Suprapubic skin (tissue), 4 donors: ENCODE measurements at places on chromosomes 16 and 17.

GRCh38 chr16:88287219-88287618 lies 95.5 kb upstream of the ZNF469 start:
- no peak overlapping the region for H3K27ac ChIP-seq
- no peak for DNase-seq
- H3K27me3 ChIP-seq, result no peaks in the 10 kb centered on the region
- H3K4me1 ChIP-seq, result peaks cover 10% of the 10 kb centered on the region

- H3K27me3 ChIP-seq, result peaks cover 11% of the 10 kb centered on the region
- DNase-seq, result no peak
- H3K27ac ChIP-seq, result no peak overlapping the region
- H3K4me1 ChIP-seq, result peaks cover 6% of the 10 kb centered on the region
These were observed 5.6 kb downstream of the SBK1 start for GRCh38 chr16:28297784-28298510.

- no peak overlapping the region for H3K27ac ChIP-seq
- H3K4me1 ChIP-seq, result peaks cover 24% of the 10 kb centered on the region
- no peak for DNase-seq
These were observed 28.0 kb downstream of the NFATC3 start for GRCh38 chr16:68113059-68113761.

DNA sequence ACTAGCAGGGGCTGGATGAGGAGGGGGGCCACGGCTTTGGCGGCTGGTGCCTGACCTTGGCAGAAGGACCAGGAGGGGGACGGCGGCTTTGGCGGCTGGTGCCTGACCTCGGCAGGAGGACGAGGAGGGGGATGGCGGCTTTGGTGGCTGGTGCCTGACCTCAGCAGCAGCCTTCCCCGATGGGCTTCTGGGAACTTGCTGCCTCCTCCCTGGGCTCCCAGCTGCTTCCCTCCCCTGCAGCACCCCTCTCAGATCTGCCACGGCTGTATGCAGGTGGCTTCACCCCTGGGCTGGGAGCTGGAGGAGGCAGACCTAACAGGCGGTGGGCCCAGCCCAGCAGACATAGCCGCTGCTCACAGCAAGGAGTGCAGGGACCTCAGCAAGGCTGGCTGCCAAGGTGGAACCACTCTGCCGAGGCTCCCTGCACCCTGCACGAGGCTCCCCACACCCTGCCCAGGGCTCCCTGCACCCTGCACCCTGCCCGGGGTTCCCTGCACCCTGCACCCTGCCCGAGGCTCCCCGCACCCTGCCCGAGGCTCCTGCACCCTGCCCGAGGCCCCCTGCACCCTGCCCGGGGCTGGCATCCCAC lies 38.4 kb upstream of the CBFA2T3 start:
- no peak for DNase-seq
- no peak overlapping the region for H3K4me3 ChIP-seq
- H3K27ac ChIP-seq, result no peak overlapping the region
- H3K27me3 ChIP-seq, result peaks cover 58% of the 10 kb centered on the region
- no peaks in the 10 kb centered on the region for H3K36me3 ChIP-seq

GRCh38 chr17:6853764-6854442 lies 22.4 kb upstream of the TEKT1 start:
- peak overlapping the region; percentile 26 for H3K4me3 ChIP-seq
- no peaks in the 10 kb centered on the region for H3K4me1 ChIP-seq
- no peaks in the 10 kb centered on the region for H3K36me3 ChIP-seq

- H3K4me3 ChIP-seq, result no peak overlapping the region
- no peak for DNase-seq
- no peaks in the 10 kb centered on the region for H3K27me3 ChIP-seq
- H3K27ac ChIP-seq, result no peak overlapping the region
- no peaks in the 10 kb centered on the region for H3K36me3 ChIP-seq
These were observed 202.1 kb downstream of the RBFOX1 start for GRCh38 chr16:7534749-7535148.

GRCh38 chr17:40176754-40177110 lies 538 bp upstream of the RAPGEFL1 start:
- no peaks in the 10 kb centered on the region for H3K27me3 ChIP-seq
- peaks cover 20% of the 10 kb centered on the region for H3K36me3 ChIP-seq
- peak overlapping the region; percentile 67 for H3K4me3 ChIP-seq
- peak overlapping the region; percentile 88 for H3K27ac ChIP-seq

DNA sequence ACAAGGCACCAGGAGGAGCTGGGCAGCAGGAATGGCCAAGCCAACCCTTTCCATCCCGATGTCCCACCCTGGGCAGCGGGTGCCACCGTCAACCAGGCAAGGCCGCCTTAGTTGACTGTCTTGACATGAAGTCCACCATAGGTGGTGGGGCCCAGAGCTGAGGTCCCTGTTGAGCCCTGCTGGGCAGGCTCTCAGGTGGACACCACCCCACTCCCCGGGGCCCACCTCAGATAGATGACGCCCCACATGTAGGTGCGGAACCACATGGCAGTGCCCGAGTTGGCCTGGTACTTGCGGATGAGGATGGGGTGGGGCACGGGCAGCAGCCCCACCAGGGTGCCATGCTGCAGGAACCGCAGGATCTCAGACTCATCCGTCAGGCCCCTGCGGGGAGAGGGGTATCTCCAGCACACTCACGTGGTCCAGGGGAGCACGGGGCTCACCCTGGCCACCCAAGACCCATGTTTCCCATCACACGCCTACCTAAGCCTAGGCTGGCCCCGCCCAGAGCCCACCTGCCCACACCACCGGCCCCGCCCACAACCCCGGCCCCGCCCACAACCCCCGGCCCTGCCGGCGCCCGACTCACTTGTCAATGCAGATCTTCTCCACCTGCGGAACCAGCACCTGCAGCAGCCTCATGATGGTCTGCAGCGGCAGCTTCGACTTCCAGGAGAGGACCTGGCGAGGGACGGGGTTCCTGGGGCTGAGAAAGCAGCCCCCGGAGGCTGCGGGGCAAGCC lies 16.2 kb downstream of the OTOP3 start:
- no peaks in the 10 kb centered on the region for H3K36me3 ChIP-seq
- H3K27ac ChIP-seq, result no peak overlapping the region
- H3K4me3 ChIP-seq, result no peak overlapping the region
- H3K4me1 ChIP-seq, result no peaks in the 10 kb centered on the region

- peaks cover 83% of the 10 kb centered on the region for H3K4me1 ChIP-seq
- peak overlapping the region; percentile 56 for H3K27ac ChIP-seq
- no peak for DNase-seq
- H3K4me3 ChIP-seq, result peak overlapping the region; percentile 65
- peaks cover 31% of the 10 kb centered on the region for H3K27me3 ChIP-seq
These were observed 716 bp upstream of the HIC1 start for GRCh38 chr17:2054262-2054511.

GRCh38 chr16:14036889-14037288 lies 34.2 kb upstream of the MRTFB start:
- no peaks in the 10 kb centered on the region for H3K36me3 ChIP-seq
- H3K27me3 ChIP-seq, result no peaks in the 10 kb centered on the region
- H3K27ac ChIP-seq, result no peak overlapping the region
- no peaks in the 10 kb centered on the region for H3K4me1 ChIP-seq
- DNase-seq, result no peak

- H3K27me3 ChIP-seq, result no peaks in the 10 kb centered on the region
- no peak overlapping the region for H3K4me3 ChIP-seq
- no peak overlapping the region for H3K27ac ChIP-seq
- H3K36me3 ChIP-seq, result no peaks in the 10 kb centered on the region
- no peak for DNase-seq
- peaks cover 16% of the 10 kb centered on the region for H3K4me1 ChIP-seq
These were observed 213.6 kb upstream of the CDH5 start for GRCh38 chr16:66152823-66153393.

DNA sequence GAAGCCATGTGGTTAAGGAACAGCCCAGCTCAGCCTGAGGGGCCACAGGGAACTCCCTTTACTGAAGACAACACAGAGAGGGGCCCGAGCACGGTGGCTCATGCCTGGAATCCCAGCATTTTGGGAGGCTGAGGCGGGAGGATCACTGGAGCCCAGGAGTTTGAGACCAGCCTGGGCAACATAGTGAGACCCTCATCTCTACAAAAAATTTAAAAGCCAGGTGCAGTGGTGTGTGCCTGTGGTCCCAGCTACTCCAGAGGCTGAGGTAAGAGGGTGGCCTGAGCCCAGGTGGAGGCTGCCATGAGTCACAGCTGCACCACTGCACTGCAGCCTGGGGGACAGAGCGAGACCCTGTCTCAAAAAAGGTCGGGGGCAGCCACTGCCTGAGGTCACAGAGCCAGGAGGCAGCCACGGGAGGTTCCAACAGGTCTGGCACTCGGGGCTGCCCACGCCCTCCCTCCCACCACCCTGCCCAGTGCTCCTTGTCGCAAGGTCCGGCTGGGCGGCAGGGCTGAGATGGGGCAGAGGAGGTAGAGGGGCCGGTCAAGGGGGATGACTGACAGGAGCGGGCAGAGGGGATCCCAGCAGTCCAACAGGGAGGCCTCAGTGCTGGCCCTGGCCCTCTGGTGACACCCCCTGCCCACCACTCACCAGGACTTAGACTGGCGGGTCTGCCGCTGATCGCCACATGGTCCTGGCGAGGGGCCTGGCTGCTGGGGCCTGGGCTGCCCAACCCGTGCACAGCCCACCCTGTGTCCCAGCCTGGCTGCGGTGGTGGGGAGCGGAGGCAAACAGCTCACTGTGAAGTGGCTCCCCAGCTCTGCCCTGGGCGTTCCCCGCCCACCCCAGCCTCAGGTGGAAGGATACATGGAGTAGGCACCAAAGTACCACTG lies 3.4 kb downstream of the CYBA start:
- no peak overlapping the region for H3K27ac ChIP-seq
- H3K4me3 ChIP-seq, result no peak overlapping the region
- peaks cover 33% of the 10 kb centered on the region for H3K4me1 ChIP-seq
- DNase-seq, result no peak
- H3K36me3 ChIP-seq, result peaks cover 10% of the 10 kb centered on the region
- H3K27me3 ChIP-seq, result peaks cover 4% of the 10 kb centered on the region

GRCh38 chr16:49734331-49734730 lies 121.6 kb downstream of the ZNF423 start:
- no peak overlapping the region for H3K27ac ChIP-seq
- no peak for DNase-seq
- no peak overlapping the region for H3K4me3 ChIP-seq

- no peak overlapping the region for H3K4me3 ChIP-seq
- peaks cover 40% of the 10 kb centered on the region for H3K4me1 ChIP-seq
- H3K27me3 ChIP-seq, result no peaks in the 10 kb centered on the region
- DNase-seq, result no peak
- H3K36me3 ChIP-seq, result no peaks in the 10 kb centered on the region
These were observed 173.9 kb downstream of the LAT start for GRCh38 chr16:29158785-29159184.

GRCh38 chr17:74217037-74217730 lies 3.8 kb downstream of the TTYH2 start:
- H3K4me1 ChIP-seq, result peaks cover 33% of the 10 kb centered on the region
- no peak overlapping the region for H3K4me3 ChIP-seq
- no peak for DNase-seq
- H3K27me3 ChIP-seq, result no peaks in the 10 kb centered on the region

DNA sequence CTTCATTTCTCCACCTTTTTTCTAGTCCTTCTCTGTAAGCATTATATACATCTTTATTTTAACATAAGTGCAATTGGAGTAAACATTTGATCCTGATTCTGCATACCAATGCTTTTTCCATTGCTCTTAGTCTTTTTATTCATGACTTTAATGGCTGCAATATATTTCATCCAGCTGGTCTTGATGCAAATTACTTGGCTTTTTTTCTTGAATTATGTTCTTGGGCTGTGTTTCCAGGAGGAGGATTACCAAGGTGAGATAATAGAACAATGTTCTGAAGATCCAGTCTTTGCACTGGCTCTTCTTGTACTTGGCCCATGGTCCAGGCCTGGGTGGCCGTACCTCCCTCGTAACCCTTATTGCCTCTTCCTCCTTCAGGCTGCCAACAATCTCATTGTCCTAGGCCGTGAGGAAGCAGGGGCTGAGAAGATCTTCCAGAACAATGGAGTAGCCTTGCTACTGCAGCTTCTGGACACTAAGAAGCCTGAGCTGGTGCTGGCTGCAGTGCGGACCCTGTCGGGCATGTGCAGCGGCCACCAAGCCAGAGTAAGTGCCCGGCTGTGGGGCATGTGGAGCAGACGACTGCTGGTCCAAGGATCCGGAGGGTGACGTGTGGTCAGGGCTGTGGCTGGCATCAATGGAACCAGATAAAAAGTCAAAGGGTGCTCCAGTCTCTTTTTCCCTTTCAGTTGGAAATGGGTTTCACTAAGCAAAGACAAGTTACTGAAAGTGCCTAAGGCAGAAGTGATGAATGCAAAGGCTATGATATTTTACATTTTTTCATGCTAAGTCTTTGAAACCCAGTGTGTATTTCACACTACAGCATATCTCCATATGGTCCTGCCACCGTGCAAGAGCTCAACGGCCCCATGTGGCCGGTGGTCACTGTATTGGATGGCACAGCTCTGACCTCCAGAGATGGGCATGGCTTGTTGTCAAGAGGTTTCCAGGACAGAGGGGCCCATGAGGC lies 6.9 kb downstream of the UNC45B start:
- DNase-seq, result no peak
- H3K27ac ChIP-seq, result no peak overlapping the region
- no peaks in the 10 kb centered on the region for H3K36me3 ChIP-seq
- no peaks in the 10 kb centered on the region for H3K27me3 ChIP-seq
- no peak overlapping the region for H3K4me3 ChIP-seq

DNA sequence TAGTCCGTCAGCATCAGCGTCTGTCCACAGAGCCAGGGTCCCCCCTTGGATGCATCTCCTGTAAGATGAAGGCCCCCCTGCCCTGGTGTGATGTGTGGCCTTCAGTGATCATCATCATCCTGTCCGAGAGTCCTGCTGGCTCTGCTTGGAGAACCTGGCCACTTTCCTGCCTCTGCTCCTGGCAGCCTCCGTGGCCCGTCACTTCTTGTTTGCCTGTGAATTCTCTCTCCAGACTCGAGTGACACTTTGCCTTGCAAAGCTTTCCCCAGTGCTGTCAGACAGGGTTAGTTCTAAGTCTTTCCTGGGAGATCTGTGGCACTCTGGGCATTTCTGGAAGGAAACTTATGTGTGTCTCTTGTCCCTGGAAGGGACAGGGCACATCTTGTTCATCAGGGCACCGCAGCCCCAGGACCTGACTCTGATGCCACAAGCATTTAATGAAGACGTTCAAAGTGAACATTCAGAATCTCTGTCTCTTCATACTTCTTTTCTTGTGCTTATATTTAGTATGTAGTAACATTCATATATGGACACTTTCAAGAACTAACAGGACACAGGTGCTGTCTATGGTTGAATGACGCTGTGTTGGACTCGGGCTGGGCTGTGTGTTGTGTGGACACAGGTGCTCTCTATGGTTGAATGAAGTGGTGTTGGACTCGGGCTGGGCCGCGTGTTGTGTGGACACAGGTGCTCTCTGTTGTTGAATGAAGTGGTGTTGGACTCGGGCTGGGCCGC lies 68.5 kb downstream of the RPTOR start:
- no peaks in the 10 kb centered on the region for H3K4me1 ChIP-seq
- H3K27me3 ChIP-seq, result no peaks in the 10 kb centered on the region
- no peak overlapping the region for H3K4me3 ChIP-seq
- DNase-seq, result no peak
- no peaks in the 10 kb centered on the region for H3K36me3 ChIP-seq

- no peak overlapping the region for H3K27ac ChIP-seq
- H3K4me1 ChIP-seq, result no peaks in the 10 kb centered on the region
- no peak overlapping the region for H3K4me3 ChIP-seq
- peaks cover 9% of the 10 kb centered on the region for H3K27me3 ChIP-seq
- DNase-seq, result peak; percentile 60
These were observed 56.7 kb downstream of the METRNL start for GRCh38 chr17:83136156-83136555.
